ENCODE measurements at places on chromosomes 2 and 18.

DNA sequence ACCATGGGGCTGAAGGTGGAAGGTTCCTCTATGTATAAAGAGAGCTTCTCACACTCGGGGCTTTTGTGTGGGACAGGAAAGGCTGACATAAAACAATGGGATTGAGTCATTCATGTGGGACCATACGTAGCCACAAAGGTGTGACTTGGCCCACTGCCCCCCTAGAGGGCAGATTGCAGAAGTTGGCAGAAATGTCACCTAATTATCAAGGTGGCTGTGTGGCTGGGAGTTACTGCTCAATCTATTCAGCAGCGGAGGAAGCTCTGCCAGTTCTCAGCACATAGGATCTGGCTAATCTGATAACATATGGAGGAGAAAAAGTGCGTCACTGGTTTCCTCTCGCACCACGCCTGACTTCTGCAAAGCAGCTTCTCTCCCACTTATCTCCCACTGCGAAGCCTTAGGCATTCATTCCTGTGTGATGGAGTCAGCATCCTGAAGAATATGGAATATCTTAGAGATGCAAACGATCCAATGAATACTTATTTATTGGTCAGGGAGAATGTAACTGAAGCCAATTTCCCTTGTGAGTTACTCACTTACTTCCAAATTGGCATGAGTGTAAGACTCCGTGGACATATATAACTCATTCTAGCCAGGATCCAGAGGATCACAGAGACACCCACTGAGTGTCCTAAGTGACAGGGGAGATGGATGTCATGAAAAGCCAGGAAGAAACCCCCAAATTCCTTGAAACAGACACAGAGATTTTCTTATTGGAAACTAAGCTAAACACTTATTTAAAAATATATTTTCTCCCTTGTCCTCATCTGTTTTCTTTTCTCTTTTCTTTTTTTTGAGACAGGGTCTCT, 344.8 kb downstream of the TGIF1 start:
- DNase-seq: no peak

- DNase-seq: no peak
These were observed 140.6 kb downstream of the EPHA4 start for GRCh38 chr2:221431477-221431876.

GRCh38 chr2:181937473-181937872, 45.9 kb downstream of the ITPRID2 start:
- DNase-seq: no peak

DNA sequence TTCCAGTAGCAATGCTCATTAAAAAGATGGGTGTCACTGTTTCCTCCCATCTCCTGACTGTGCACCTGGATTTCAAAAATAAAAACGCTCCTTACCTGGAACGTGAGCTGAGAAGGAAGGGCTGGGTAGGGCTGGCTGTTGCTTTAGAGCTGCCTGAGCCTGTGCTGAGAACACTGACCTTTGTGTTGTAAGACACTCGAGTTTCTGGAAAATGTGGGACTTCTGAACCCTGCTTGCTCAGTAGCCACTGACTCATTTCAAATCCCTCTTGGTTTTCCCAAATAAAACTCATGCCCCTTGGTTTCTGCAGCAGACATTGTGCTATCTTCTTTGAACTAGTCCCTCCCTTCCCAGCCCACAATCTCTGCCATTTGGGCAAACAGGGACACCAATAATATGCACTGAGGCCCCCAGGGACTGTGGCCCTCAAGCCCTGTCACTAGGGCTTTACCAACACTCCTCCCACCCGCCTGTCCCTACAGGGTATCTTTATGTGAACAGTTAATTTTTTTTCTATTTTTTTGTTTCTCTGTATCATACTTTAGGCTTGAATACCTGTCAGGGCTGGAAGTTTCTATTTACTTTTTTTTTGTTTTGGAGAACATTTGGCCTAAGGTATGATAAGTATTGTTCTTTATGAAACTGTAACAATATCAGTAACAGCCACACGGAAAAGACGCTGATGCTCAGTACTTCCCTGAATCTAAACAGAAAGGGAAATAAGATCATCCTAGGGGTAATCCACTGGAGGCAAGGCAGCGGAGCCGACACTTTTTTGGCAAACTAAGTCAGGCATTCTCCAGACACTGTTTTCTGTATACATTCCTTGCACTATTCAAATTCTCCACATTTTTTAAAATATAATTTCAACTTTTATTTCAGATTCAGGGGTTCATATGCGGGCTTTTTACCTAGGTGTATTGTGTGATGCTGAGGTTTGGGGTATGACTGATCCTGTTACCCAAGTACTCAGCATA, 280.2 kb downstream of the STK39 start:
- DNase-seq: no peak

DNA sequence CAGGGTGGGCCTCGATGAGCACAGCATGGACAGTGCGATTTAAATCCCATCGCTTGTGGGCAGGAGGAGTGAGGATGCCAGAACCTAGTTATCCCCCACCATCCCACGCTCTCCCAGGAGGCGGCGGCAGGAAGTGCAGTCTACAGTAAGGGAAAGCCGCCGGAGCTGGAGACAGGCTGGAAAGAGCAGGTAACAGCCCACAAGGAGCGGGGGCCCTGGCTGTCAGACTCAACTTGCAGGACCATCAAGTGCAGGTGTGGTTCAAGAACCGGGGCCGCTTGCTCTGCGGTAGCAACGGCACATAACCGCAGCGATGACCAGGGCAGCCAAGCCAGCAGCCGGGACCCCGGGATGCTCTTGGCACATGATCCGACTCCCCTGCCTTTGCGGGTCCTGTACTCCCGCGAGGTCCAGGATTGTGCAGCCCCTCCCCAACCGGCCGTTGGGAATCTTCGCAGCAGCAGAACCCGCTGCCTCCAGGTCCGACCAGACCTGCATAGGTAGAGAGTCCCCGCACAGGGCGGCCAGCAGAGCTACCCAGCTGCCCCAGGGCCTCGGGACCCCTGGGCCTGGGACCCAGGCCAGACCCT, 82.1 kb downstream of the BIN1 start:
- no peak for DNase-seq

DNA sequence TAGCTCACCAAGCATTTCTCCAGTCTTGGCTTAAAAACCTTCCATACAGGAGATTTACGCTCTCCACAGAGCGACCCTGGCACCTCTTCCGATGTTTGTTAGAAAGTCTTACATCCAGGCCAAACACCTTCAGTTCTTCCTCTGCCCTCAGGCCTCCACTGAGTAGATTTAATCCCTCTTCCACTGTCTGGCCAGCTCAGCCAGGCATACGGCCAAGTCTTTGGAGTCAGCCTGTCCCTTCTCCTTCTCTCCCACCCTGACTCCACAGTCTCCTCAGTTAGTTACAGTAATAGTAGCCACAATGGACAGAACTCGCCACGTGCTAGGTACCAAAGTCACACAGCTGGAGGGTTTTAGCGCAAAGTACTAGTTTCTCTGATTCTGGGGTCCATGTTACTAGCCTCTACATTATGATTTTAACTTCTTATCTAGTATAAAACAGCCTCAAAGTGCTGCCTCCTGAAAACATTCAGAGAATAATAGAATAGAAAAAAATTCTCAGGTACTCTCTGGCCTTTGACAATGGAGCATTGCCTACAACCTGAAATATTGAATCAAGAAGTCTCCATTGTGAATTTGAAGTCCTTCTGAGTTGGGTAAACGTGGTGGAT, 39.5 kb downstream of the THNSL2 start:
- no peak for DNase-seq

DNA sequence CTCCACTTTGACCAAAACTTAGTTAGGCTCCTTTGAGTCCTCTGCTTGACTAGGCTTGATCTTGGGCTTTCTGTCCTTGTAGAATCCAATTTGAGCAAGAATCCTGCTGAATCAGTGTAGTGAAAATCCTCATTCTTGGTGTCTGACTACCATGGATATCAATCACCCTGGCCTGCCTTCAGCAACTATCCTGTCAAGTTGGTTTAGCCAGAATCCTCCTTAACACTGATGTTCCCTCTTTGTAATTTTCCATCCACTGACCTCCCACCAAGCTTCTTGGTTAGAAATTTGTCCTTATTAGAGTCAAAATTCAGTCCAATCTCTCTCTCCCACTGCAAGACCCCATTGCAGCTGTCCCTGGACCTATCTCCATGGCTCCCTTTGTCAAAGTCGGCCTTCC, 494 bp upstream of the RBM45 start:
- no peak for DNase-seq

GRCh38 chr18:13376841-13377351, 158.3 kb downstream of the LDLRAD4 start:
- DNase-seq: peak; percentile 68

GRCh38 chr2:121911036-121911435, 155.6 kb downstream of the TSN start:
- no peak for DNase-seq

DNA sequence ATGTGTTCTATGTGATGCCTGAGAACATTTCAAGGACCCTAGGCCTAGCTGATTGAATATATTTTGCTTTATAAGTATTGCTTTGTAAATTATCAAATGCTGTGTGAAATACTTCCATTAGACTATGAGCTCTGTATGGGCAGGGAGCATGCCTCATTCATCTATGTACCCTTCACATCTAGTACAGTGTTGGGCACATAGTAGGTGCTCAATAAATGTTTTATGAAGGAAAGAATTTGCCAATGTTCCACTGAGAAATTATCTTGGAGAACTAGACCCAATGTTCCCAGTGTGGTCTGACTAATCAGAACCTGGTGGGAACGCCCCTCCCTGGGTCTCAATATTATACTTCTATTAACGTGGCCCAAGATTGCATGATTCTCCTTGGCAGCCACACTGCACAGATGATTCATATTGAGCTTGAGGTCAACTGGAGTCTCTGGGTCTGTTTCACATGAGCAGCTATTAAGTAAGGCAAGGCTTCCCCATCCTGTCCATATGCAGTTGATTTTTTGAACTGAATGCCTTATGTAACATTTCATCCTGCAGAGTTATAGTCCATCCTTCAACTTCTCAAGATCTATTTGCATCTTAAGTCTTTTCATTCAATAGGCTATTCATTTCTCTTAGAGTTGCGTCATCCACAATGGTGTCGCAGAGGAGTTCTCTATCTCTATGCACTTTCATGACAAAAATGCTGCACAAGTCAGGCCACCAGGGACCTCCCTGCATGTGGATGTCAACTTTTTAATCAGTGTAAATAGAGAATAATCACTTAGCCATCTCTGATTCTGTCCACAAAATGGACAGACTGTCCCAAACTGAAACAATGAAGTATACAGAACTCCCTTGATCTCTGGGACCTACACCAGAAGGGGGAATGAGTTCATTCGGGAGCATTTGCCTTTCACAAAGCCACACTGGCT, 257.6 kb downstream of the CYP26B1 start:
- DNase-seq: no peak

- DNase-seq: no peak
These were observed 84.3 kb downstream of the MAPK4 start for GRCh38 chr18:50644146-50644545.

DNA sequence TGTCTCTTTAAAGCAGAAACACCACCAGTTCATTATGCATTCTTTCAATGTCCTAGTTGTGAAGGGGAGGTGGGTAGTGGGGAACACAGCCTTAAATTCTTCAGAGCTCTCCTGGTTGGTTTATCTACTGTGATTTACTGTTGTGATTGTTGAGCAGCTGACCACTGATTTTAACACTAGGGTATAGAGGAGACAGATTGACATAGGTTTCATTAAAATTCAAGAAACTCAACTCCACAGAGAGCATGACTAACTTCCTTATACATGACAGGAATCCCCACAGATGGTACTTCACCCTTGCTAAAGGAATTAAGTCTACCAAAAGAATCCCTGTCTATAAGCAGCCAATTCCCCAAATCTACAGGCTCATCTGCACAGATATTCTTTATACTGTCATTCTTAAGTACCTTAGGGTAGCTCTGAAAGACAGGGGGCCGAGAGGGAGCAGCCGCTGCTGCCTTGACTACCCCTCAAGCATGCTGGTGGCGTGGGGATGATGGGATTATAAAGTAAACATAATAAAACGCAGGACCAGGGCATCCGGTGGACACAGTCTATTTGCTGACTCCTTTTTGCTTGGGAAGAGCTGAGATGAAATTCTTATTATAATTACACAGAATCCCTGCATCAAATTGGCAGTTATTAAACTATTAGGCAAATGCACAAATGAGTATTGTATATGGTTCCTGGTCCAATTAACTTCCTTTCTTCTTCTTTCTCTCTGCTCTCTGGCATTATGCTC, 1377.6 kb upstream of the PIK3C3 start:
- no peak for DNase-seq

GRCh38 chr2:181051861-181052522, 71.6 kb downstream of the UBE2E3 start:
- DNase-seq: no peak

DNA sequence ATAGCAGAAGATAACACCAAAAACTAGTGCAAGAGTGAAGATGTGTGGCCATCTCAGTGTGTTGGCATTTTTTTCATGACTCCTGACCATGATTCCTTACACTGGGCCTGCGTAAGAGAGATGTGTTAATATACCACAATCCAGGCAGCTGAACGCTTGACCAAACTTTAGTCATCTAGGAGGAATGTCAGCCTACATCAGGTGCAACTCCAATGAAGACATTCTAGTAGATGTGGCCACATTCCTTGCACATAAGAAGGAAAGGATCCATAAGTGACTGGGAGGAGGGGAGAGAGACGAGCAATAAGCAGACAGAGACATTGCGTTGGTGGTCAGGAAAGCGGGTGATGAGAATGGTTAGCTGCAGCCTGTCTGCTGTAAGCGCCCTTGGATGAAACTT, 42.6 kb downstream of the CYRIA start:
- no peak for DNase-seq

DNA sequence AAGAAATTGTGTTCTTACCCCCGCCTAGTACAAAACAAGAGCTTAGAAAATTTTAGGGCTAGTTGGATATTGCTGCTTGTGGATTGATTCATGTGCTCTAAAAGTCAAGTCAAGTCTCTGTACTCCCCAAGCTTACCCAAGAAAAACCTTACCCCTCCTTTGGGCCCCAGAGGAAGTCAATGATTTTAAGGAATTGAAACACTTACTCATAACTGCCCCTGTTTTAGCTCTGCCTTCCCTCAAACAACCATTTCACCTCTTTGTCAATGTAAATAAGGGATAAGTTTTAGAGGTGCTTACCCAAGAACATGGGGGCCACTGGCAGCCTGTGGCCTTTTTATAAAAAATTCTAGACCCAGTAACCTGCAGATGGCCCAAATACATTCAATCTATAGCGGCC, 136.6 kb upstream of the RMP24 start:
- no peak for DNase-seq

GRCh38 chr2:124805060-124805459, 780.0 kb downstream of the CNTNAP5 start:
- no peak for DNase-seq

- DNase-seq: no peak
These were observed 62.6 kb downstream of the TMEM131 start for GRCh38 chr2:97932975-97933662.

GRCh38 chr2:196131949-196132925, 39.1 kb downstream of the STK17B start:
- peak; percentile 57 for DNase-seq

- DNase-seq: no peak
These were observed 255.1 kb downstream of the MYT1L start for GRCh38 chr2:2075875-2076529.

GRCh38 chr2:136378712-136379595, 261.0 kb upstream of the CXCR4 start:
- DNase-seq: peak; percentile 82

DNA sequence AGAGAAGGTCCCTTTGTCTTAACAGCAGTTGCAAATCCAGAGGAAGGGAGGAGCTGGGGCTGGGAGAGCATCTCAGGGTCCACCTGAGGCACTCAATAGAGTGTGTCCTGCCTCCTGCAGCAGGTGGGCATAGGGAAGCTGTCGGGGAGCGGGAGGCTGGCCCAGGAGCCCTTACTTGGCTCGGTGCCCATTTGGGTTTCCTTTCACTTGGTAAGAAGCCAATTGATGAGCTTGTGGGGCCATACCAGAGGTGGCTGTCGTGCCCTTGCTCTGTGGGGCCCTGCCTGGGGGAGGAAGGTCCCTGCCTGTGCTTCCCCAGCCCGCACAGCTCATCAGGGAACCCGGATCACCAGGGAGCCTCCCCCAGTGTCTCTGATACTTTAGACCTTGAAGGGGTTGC, 229.7 kb downstream of the DYSF start:
- no peak for DNase-seq
